ENCODE measurements at places on chromosomes 12 and 14.

DNA sequence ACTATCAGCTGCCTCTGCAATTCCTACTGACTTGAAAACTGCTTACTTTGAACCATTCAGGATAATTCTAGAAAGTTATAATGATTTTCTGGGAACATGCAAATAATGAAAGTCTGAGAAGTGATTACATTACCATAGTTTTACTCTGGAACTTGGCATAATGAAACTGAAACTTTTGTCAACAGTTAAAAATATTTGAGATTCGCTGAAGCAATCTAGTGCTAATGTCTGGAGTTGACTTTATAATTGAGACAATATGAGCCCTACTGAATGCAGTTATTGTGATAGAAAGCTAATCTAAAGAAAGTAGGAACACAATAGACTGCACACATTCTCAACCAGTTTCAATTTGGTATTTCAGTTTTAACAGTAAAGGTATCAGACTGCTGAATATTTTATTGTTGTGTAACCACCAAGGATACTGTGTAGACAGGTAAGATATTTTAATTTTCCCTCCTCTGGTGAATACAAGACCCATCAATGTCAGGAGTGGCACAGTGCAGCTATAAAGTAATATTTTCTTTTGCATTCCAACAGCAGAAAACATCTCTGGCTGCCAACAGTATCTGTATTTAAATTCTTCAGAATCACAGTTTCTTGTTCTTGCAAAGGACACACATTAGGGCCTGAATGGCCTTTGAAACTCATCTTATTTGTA is 483.5 kb downstream of the ATP23 start:
- DNase-seq = peak; percentile 32

- DNase-seq = no peak
Measured at GRCh38 chr12:122063694-122064024, 14.9 kb upstream of the MLXIP start.

- DNase-seq = peak; percentile 66
Measured at GRCh38 chr14:72855913-72856312, 38.0 kb downstream of the DPF3 start.

DNA sequence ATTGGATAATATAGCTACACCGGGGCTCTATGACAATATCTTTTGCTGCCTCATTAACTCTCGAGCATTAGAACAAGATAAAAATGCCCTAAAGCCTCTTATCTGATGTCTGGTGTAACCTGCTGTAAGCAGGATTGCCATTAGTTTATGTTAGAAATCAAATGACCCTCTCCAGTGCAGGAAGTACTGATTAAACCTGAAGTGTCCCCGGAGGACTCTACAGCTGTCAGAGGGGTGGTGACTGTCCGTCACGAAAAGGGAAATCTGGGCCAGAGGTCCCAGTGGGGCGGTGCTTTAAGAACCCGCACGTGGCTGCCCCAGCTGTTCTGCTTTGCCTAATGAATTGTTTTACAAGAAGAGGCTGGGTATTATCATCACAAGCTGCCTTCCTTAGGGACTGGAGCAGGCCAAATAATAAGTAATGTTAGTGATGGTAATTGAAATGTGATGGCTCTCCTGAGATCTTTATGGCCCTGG is 55.7 kb downstream of the LIN52 start:
- no peak for DNase-seq

- DNase-seq = no peak
Measured at GRCh38 chr12:56749853-56750252, 2.3 kb downstream of the PRIM1 start.

GRCh38 chr12:563250-563781 is 99.9 kb downstream of the NINJ2 start:
- DNase-seq = peak; percentile 35

DNA sequence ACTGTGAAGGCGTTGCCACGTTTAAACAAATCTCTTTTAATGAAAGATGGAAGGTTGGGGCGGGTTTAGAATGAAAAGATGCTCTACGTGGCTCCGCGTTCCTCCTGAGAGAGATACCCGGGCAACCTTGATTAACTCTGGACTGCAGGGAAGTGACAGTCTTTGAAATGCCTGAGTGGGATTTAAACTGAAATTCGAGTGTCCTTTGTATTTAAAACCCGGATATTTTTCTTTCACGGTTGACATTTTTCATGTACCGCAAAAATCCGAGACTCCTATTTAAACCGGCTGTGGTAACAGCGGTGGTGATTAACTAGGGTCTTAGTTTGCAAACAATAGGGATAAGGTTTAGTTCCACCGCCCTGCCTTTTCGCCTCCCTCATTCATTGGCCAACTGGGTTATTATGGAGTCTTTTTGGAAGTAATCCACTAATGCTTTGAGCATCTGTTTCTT is 707 bp downstream of the G2E3 start:
- DNase-seq = peak; percentile 65

- DNase-seq = no peak
Measured at GRCh38 chr14:23168246-23168645, 15.2 kb downstream of the SLC7A8 start.

DNA sequence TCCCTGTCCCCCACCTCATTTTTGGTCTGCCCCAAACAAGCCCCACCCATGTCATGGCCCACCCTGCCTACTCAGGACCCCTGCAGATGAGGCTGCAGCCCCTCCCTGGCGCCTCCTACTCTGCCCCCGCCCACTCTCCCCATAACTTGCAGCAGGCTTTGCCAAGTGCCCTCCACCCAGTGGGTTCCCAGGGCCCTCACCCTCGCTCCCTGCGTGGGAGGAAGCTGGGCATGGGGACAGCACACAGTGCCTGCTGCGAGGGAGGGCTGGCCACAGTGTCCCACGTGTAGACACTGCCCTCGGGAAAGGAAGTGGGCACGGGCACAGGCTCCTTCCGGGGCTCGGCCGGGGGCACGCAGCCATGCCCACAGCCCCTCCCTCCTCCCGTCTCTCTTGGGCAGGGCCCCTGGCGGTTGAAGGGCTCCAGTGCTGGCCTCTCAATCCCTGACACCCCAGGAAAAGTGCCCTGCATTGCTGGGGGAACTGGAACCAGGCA is 9.4 kb downstream of the AKT1 start:
- DNase-seq = no peak

GRCh38 chr12:70120970-70121369 is 122.3 kb upstream of the CNOT2 start:
- DNase-seq = no peak

DNA sequence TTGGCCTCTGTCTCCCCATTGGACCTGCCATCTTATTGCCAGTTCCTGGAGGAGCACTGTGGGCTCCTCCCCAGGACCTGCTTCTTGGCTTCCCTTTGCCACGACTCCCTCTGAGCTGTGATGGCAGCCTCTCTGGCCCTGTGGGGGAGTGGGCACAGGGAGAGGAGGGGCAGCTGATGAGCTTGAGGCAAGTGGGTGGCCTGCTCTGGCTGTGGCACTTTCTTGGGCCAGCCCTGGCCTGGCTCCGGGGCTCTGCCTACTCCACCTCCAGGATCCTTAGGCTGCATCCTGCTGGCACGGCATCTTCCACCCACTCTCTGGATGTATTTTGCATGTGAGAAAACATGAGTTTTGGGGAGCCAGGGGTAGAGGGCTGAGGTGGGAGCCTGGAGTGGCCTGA is 32.6 kb upstream of the MUCL1 start:
- no peak for DNase-seq

DNA sequence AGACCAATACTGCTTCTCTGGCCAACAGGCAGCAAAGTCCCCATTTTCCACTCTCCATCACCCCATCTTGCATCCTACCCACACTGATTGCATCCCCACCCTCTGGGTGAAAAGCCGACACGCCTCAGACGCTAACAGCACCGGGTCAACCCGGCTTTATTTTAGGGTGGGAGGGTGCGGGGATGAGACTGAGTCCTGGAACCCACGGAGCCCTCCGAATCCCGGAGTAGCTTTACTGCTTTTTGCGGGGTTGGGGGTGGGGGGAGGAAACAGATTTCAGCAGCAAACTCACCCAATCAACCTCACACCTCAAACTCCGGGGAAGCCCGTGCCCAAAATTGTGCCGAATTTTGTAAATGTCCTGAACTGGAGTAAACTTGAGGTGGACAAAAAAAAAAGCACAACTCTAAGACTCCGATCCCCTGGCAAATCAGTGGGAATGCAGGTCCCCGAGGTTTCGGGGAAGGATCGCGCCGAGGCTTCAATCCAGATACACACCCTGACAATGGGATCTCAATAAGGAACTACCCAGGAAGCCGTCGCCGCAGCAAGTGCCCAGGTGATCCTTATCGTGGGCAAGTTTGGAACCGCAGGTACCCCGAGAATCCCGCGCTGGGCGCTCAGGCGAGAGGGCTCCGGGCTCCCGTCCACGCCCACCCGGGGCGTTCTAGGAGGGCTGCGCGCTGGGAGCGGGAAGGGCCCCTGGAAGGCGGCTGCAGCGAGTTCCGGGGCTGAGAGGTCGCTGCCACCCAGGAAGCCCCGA is 1.1 kb downstream of the GCH1 start:
- DNase-seq = no peak

DNA sequence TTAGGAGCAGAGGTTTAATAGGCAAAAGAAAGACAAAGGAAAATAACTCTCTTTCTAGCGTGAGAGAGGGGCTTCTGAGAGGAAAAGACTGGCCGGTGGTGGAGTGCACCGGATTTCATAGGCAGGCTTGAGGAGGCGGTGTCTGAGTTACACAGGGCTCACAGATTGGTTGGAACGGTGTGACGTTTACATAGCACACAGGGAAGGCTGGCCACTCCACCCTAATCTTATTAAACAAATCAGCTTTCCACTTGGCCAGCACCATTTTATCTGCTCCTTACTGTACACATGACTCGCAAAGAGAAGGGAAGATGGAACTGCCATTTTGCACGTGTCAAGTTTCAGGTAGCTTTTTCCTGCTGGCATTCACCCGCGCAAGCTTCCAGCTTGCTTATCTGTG is 587.7 kb downstream of the RPL10L start:
- no peak for DNase-seq

GRCh38 chr12:52369809-52370208 is 2.5 kb upstream of the KRT85 start:
- no peak for DNase-seq

- no peak for DNase-seq
Measured at GRCh38 chr12:59484575-59484974, 111.3 kb upstream of the SLC16A7 start.

DNA sequence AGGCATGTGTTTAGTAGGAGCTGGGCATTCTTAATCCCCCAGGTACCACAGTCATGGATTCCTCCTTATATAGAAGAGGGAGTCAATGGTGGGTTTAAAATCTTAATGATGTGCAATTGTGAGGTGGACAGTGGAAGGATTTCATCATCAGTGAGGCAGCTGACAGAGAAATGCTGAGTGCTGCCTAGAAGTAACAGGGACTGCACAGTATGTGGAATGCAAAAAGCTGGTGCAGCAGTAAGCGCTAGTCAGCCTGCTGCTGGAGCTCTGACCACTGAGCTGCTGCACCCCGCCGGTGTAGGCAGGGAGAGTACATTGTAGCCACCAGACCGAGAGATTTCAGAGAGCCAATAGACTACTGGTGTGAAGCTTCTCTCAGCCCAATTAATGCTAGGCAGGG is 80.5 kb upstream of the DACT1 start:
- DNase-seq = peak; percentile 15

DNA sequence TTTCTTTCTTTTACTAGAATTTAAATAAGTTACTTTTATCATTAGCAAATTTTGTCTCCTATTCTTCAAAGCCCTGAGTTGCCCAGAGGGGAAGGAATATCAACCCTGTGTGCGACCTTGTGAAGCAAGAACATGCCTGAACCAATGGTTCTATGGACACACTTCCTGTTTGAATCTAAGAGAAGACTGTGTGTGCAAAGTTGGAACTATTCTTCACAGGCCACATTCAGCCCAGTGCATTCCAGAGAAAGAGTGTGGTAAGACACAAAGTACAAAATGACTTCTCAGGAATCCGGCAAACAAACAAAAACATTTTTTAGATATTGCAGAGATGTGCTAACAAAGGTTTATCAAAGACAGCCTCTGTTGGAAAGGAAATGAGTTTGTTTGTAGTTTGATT is 90.8 kb upstream of the PTPRQ start:
- DNase-seq = peak; percentile 45

- no peak for DNase-seq
Measured at GRCh38 chr12:95573951-95574576, 22.8 kb upstream of the USP44 start.

GRCh38 chr12:123723011-123723410 is 10.9 kb downstream of the ATP6V0A2 start:
- DNase-seq = no peak

DNA sequence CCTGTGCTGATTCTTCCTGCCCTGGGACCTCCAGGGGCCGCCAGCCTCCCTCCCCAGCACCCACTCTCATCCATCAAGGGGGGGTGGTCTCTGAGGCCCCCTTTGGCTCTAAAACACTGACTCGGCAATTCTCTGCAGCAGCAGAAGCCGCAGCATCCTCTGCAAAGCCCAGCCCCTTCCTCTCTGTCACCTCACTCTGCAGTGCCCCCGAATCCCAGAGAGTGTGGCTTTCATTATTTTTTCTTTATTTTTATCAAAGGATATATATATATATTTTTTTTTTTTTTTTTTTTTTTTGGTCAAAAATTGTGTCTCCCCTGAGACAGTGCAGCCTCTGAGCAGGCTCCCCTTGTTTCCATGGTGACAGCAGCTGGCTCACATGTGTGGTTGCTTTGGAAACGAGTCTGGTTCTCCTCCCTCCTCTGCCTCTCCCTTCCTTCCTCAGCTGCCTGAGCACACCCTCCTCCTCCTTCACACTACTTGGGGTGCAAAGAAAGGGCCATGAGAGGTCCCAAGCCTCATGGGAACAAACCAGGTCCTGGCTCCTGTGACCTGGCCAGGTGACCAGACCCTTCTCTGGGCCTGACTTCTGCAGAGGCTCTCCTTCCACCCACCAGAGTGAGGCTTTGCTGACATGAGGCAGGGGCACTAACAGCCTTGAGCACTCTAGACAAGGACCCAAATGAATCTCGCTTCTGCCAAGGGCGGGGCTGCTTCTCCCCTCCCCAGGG is 100.5 kb downstream of the LRRC74A start:
- DNase-seq = peak; percentile 69

DNA sequence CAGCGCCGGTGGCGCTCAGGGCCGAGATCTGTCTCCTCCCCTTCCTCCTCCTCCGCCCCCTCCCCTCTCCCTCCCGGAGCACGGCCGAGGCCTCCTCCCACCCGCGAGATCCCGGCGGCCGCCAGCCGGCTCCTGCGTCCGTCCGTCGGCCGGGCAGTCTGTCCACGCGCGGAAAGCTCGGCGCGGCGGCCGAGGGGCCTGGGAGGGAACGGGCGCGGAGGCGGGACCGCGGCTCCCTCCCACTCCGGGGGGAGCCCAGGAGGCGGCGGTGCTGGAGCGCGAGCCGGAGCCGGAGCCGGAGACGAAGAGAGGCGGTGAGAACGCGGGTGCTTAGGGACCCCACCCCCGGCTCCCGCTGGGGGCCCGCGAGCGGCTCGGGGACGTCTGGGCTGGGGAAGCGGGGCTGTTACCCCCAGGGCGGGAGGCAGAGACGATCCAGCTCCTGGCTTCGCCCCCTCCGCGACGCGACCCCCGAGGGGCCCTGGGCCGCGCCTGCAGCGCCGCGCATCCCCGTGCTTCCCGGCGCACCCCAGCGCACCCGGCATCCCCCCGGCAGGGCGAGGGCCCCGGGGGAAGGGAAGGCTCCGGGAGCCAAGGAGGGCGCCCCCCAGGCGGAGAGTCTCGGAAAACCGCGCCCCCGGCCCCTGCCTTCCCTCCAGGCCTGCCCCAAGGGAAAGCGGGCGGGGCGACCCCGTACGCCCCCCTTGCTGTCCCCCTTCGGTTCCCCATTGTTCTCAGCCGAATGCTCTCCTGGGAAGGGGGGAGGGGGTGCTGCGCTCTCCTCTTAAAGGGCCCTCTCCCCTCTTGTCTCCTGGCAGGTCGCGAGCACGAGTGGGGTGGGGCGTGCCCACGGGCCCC is at the start of gene DTX1:
Gene DTX1 (plus strand): TSS at position 100 of the 858 bp plus-strand sequence. CDS start 1,463 bp downstream, outside the sequence.
- DNase-seq = no peak
